Stimulated activated CD4-positive, alpha-beta T cell treated with anti-CD3 and anti-CD28 coated beads, Interleukin-4, amount 100 ng/mL, for 48 hours (primary cell): ENCODE measurements at places on chromosomes 1 and 21.

DNA sequence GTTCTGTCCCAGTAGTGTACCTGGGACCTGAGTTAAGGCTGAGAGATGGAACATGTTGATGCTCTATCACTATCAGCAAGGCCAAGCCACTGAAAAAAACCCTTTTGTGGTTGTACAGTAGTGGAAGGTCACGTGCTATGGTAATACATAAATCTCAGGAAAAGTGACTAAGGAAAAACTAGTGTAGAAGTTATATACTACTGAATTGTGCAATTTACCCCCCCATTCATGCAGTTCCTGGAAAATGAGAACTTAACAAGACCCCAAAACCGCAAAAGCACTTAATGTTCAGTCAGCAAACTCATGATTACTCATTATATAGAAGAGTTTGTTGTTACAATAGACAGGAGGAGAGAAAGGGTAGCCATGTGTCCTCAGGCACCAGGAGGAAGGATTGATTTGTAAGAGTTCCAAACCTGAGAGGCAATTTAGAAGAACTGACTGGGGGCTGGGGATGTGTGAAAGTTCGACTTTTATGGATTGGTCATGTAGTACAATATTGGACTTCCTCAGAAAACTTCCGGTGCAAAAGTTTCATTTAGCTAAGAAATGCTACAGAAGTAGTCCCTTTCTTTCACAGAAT lies 91.6 kb downstream of the RGL1 start:
- no peak for DNase-seq

- peak; percentile 67 for DNase-seq
Observed at GRCh38 chr1:37946703-37947360, at the start of gene INPP5B. INPP5B (minus strand) TSS chr1:37947053; CDS start chr1:37946308, 745 bp downstream.

- no peak for DNase-seq
Observed at GRCh38 chr1:187893471-187893870, 1064.7 kb downstream of the PLA2G4A start.

DNA sequence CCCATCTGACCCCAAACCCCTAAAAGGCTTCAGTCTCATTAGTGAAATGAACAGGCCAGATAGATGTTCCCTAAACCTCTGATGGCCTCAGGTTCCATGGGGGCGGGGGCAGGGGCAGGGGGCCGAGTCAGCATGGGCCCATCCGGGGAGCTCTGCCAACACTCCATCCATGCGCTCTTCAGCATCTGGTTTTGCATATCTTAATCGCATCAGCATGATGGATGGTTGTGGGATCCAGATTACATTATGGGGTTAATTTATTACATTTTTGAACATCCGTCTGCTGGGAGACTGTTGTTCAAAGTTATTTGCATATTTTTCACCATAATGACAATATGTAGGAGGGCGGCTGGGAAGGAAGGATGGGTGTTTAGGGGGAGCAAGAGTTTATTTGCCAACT lies 3.1 kb upstream of the MAD2L2 start:
- DNase-seq: no peak

DNA sequence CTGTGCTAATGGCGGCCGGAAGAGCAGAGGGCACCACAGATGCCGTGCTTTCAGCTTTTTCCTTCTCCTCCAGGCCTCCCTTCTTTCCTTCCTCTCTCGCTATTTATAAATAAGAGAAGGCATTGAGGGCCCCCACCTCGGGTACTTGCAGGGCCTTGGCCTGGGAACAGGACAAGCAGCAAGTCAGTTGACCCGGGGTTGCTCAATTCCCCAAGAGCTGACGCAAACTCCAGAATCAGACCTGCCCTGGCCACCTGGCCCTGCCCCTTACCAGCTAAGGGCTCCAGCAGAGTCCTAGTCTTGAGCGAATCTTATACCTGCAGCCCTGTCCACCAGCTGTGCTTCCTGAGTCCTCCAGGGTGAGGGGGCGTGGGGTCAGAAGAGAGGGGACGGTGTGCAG lies 13.5 kb downstream of the TNFRSF1B start:
- no peak for DNase-seq

DNA sequence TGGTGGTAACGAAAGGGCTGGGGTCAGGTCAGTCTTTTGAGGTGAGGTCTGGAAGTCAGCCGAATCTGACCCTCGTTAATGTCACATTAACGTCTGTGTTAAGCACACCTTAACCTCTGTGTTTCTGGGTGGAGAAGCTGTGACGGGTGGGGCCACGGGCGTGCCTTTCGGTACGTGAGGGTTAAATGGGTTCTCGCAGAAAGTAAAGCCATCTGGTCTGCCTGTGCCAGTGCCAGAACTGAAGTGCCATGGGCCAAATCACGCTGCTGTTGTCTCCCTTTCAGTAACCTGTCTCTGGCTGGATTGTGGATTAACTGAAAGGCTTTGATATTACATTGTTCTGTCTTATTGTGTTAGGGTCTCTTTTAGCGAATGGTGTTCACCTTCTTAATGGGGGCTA lies 14.4 kb downstream of the URB2 start:
- no peak for DNase-seq

DNA sequence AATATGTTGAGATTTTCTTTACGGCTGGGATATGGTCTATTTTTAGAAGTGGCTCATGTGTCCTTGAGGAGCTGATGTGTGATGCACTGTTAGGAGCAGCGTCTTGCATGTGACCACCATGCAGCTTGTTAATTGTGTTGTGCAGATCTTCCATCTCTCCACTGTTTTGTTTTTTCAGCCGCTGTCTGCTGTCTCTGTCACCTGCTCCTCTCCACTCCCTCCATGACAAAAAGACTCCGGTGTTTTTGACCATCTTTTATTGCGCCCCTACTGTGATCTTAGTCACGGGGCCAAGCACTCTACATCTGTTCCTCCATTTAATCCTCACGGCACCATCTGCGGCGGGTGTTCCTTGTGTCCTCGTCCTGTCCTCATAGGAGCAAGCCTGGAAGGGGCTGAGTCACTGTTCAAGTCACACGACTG lies 51.8 kb downstream of the ADARB1 start:
- no peak for DNase-seq
